ENCODE measurements at places on chromosomes 1 and 21.

GRCh38 chr1:213269829-213270228 lies 218.8 kb downstream of the RPS6KC1 start:
- no peak for DNase-seq

GRCh38 chr1:65179148-65179547 lies 31.1 kb downstream of the AK4 start:
- DNase-seq = no peak

GRCh38 chr1:176046926-176047325 lies 160.2 kb downstream of the COP1 start:
- DNase-seq = no peak

DNA sequence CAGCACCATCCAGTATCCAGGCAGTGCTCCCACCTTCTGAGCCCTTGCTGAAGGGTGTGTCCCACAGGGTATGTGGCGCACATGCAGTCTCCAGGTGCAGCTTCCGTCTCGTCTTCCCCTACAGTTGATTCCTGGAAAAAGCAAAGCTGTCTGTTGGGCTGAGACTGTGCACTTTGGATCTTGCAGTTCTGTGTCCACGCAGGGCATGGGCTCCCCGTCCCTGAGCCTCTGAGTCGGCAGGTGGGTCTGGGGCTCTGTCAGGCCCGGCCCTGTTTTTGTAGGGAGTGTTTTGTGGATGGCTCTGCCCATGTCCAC lies 32.8 kb downstream of the SNAP47 start:
- DNase-seq = no peak

- peak; percentile 43 for DNase-seq
Observed at GRCh38 chr1:246708166-246708565, 16.0 kb upstream of the SCCPDH start.

GRCh38 chr1:162944974-162945674 lies 84.1 kb upstream of the CCDC190 start:
- DNase-seq = no peak

DNA sequence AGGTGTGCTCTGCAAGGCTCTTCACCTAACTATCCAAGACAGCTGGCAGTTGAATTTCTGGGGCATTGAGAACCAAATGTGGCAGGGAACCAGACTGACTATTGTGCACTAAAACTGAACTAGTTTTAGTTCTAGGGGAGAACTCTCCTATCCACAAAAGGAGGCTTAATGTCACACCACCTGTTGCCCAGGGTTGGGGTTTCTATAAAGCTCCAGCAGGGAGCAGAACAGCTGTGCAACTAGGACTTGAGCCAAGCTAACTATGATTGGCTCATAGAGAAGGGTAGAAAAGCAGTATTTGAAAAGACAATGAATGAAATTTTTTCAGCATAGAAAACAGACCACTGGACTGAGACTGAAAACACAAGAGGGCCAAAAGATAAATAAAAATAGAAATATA lies 53.3 kb upstream of the FGGY start:
- no peak for DNase-seq

- no peak for DNase-seq
Observed at GRCh38 chr1:231918239-231919015, 291.8 kb downstream of the DISC1 start.

DNA sequence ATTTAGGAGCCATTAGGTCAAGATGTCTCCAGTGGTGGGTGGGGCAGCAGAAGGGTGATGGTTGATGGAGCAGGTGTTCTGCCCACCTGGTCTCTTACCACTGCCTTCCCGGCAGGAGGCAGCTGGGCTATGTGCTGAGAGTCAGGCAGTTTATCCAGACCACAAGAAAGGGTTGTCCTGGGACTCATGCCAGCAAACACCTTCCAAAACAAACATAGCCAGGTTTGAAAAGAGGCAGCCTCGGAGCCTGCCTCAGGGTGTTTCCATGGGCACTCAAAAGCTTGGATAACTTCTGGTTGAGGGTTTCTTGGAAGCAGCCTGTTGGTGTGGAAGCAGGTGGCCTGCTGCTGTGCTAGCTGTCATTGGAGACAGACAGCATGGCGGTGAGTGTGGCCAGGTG lies 187.2 kb downstream of the PCP4 start:
- no peak for DNase-seq

- DNase-seq = no peak
Observed at GRCh38 chr1:201870397-201870796, 18.3 kb upstream of the SHISA4 start.

DNA sequence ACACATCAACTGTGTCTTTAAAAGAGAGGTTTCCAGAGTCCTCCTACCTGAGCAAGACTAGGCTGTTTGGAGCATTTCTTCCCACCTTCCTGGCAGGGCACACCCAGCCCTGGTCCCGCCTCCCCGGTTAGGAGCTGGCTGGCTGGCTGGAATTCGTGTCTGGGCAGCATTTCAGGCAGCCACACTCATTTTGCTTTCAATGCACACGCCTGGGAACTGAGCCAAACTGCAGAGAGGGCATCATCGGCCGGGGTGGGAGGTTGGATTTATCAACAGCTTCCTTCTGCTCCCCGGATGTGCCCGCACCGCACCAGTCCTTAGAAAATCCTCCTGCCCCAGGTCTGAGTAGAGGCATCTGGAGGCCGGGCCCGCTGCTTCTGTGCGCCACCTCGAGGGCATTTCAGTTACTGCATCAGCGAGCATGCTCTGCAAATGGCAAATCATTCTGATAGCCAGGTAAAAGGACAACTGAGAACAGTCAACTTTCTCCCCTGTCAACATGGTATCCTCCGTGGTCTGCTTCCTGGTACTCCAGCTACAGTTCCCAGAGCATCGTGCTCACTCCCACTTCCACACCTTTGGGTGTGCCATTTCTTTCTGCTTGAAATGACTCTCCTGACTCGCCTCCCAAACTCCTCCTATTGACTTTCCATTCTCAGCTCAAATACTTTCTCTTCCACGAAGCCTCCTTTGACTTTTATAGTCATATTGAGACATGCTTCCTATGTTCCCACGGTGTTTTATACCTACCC lies 20.6 kb downstream of the TCEA3 start:
- peak; percentile 62 for DNase-seq

DNA sequence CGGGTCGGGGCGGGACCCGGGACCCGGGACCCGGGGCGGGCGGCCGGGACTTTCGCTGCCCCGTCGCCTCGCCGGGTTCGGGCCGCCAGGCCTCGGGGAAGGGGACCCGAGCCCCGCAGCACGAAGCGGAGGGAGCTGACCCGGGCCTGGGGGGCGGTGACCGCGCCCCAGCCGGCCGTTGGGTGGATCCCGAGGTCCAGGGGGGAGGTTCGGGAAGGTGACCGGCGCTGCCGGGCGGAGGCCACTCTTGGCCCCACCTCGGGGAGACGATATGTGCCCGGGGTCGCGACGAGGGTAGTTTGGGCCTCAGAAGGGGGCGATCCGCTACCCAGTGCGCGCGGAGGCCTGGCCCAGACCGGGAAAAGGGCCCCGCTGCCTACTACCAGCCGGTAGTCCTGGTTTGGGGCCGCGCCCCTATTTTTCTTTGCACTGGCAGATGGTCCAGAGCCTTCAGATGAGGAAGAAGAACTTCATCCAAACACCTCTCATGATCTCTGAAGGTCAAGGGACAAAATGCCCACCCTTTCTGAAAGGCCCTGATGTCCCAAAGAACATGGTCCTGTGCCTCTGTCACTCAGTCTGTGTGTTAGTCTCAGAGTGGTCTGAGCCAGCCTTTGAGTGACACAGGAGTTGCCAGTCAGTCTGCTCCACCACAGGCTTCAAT lies 766 bp downstream of the AGO4 start:
- DNase-seq = no peak

DNA sequence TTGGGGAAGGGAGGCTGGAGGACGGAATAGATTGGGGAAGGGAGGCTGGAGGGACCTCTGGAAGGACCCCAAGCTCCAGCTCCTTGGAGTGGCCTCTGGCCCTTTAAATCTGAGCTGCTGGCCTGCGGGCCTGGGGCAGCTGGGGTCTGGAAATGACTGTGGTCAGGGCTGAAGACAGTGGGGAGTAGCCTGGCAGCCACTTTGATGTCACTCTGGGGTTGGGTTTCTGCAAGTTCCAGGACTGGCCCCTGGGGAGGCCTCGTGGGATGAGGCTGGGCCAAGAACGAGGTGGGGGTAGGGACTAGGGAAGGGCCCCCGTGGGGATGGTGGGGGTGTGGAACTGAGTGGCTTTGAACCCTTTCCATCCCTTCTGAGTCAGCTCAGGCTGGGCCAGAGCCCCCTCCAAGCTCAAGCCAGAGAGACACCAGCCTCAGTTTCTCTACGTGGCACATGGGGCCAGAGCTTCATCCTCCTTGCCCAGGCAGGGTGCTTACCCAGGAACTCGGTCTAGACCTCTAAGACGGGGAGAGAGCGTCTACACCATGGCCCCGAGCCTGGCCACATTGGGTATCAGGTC lies 59.7 kb downstream of the ALPL start:
- no peak for DNase-seq

DNA sequence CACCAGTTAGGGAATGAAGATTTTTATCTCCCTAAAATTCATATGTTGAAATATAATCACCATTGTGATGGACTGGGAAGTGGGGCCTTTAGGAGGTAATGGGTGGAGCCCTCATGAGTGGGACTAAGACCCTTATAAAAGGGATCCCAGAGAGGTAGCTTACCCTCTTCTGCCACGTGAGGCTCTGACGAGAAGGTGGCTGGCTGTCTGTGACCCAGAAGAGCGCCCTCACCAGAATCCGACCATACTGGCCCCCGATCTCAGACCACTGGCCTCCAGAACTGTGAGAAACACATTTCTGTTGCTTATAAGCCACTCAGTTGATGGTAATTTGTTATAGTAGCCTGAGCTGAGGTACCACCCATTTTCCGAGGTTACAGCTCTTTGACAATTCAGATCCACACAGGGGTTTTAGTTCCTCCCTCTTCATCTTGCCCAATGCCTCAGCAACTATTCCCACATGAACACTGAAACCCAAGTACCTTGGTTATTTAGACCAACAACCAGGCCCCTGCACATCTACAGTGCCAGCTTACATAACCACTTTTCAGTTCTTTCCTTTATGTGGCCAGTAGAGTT lies 27.6 kb upstream of the HUNK start:
- DNase-seq = no peak

DNA sequence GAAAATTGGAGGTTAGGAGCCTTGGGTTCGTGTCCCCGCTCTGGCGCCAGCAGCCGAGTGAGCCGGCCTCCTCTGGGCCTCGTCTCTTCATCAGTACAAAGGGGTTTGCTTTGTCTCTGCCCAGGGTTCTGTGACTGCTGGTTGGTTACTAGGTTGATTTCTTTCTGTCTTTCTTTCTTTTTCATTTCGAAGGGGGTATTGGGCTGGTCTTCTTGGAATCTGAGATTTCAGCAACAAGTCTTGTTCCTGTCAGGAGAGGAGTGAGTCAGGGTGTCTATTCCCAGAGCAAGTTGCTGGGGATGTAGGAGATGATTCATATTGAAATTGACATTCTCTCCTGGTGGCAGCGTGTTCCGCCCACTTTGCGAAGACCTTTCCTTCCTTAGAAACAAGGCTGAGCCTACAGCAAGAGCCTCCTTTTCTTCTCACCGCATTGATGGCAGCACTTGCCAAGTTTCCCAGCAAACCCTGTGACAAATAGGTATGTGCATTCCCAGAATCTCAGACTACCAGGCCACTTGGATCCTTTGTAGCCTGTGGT lies 79.2 kb downstream of the MAN1C1 start:
- no peak for DNase-seq

DNA sequence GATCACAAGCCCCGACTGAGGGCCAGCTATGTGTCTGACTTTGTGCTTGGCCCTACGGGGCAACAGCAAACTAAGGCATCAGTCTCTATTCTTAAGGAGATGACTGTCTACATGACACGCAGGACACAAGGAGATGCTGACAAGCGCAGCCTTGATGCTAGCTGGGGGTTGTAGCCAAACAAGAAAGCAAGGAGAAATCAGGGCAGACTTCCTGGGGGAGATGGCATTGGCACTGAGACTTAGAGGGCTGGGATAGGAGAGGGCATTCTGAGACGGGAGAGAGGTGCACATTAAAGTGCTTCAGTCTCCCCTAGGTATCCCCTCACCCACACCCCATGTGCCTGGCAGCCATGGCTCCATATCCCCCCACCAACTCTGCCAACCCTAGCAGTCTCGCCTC lies 210.8 kb upstream of the POU3F1 start:
- no peak for DNase-seq

GRCh38 chr1:182308826-182309225 lies 82.8 kb downstream of the GLUL start:
- no peak for DNase-seq

- no peak for DNase-seq
Observed at GRCh38 chr1:156755527-156755950, 4.1 kb upstream of the HDGF start.

DNA sequence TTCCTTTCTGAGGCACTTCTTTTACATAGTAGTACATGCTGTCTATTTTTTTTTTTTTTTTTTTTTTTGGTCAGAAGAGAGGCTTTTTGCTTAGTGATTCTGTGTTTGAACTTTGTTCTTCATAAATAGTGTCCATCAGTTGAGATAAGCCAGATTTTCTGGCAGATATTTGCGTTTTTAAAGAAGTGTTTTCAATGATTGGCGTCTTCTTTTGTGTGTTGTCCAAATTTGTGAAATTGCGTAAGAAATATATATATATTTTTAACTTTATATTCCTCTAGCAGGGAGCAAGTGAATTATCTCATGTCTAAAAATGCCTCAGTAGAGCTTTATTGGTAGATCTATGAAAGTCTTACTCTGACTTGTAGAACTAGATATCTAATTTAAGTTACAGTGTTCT lies 28.3 kb downstream of the NEK7 start:
- DNase-seq = no peak

DNA sequence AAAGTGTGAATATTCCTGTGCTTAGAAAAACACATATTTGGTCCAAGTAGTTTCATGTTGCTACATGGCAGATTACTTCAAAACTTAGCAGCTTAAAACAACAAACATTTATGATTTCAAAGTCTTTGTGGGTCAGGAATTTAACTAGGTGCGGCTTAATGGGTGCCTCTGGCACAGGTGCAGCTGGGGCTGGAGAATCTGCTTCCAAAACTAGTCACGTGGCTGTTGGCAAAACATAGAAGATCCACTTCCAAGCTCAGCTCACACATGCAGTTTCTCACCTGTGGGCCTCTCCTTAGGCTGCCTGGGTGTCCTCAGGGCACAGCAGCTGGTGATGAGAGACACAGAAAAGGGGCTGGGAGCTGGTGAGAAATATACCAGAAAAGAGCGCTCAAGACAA lies 263.4 kb downstream of the TTLL7 start:
- DNase-seq = no peak

DNA sequence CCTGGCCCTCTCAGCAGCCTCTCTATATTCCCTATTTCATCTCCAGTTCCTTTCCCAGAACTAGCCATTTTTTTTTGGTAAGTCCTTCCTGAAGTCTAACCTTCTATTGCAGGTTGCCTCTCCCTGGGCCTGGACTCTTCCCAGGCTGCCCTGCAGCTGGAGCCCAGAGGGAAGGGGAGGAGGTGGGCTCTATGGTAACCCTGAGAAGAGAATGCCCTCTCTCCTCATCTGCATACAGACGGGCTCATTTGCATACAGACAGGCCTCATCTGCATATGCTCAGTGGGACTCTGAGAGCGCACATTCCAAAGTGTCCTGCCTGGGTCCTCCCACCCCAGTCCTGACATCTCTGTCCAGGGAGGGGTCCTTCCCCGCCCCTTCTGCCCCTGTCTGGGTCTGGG lies 32.7 kb downstream of the RHBG start:
- no peak for DNase-seq

GRCh38 chr21:40850071-40850470 lies 3.1 kb upstream of the DSCAM start:
- no peak for DNase-seq

- no peak for DNase-seq
Observed at GRCh38 chr1:107681001-107681479, 283.9 kb downstream of the VAV3 start.

Measured in T-helper 2 cell (primary cell).